MCF 10A (cell line): ENCODE measurements at places on chromosomes 4 and X. TPM values are rescaled to one million over a fixed set of nuclear protein-coding genes. Genes with fewer than 3 reads are reported as not detected.

DNA sequence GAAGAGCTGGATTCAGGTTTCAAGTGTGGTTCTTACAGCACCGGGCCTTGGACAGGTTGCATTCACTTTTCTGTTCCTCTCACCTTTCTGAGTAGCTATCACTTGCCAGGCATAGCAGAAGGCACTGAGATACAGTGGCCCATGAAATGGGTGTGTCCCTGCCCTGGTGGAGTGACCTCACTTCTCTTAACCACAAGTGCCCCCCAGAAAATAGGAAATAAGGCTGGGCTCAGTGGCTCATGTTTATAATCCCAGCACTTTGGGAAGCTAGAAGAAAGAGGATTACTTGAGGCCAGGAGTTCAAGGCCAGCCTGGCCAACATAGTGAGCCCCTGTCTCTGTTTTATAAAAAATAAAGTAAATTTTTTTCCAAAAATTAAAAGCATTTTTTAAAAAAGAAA, 101.7 kb upstream of the KIT start:
- DNase-seq, result no peak
- H3K27me3 ChIP-seq, result no peaks in the 10 kb centered on the region
- H3K4me3 ChIP-seq, result no peak overlapping the region
- no peaks in the 10 kb centered on the region for H3K36me3 ChIP-seq

DNA sequence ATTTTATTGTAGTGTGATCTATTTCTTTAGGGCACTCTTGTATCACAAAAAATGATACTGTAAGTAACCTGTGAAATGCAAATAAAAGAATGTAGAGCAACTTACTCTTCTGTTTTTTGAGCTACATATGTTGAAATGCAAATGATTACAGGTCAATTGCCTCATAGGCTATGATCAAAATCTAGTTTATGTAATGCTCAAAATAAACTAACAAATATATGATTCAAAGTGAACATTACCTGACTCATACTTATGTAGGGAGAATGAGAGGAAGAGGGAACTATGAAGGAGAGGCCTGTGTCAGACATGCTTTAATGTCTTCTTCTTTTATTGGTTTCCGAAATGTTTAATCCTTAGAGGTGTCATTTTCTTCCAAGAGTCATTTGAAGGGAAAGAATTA, 5.0 kb upstream of the RPS6KA3 start:
- peak; percentile 28 for DNase-seq
- no peaks in the 10 kb centered on the region for H3K36me3 ChIP-seq
- no peak overlapping the region for H3K4me3 ChIP-seq
- H3K4me1 ChIP-seq, result peaks cover 10% of the 10 kb centered on the region

DNA sequence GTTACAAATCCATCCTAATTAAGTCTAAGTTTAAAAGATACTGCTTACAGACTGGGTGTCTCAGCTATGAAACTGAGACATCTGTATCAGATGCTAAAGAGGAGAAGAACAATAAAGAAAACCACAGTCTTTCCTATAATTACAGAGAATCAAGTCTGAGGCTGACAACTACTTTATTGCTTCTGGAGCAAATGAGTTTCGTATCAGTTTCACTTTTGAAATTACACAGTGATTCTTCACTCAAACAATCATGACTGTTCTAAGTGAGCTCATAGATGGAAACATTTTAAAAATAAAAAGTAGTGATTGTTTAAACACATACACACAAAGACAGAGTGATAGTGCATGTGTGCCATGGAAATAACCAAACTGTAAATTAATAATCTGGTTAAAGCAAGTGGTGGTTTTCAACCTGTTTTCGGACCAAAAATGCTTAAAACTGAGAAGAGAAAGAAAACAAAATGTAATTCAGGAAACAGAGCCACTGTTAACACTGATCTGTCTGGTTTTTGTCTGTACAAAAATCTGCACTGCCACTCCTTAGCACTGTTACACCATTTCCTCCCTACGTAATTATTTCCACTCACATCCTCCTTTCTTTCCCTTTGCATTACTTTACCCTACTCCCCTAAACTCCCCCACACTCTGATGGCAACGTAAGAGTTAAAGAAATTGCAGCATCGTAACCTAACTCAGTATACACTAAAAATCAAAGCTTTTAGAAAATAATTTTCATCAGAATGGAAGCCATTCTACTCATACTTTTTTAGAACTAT, 12.5 kb downstream of the RFC1 start:
- H3K27me3 ChIP-seq, result no peaks in the 10 kb centered on the region
- peaks cover 24% of the 10 kb centered on the region for H3K36me3 ChIP-seq
- peak overlapping the region; percentile 99 for H3K27ac ChIP-seq
- peak overlapping the region; percentile 78 for H3K4me3 ChIP-seq

SOX3 gene
- not detected in 2 replicates for total RNA-seq

ITIH6 gene
- not detected in 2 replicates for total RNA-seq
